Glutamatergic neuron (in vitro differentiated cells): ENCODE measurements at places on chromosomes 12 and 14. TPM values are rescaled to one million over a fixed set of nuclear protein-coding genes. Genes with fewer than 3 reads are reported as not detected.

DNA sequence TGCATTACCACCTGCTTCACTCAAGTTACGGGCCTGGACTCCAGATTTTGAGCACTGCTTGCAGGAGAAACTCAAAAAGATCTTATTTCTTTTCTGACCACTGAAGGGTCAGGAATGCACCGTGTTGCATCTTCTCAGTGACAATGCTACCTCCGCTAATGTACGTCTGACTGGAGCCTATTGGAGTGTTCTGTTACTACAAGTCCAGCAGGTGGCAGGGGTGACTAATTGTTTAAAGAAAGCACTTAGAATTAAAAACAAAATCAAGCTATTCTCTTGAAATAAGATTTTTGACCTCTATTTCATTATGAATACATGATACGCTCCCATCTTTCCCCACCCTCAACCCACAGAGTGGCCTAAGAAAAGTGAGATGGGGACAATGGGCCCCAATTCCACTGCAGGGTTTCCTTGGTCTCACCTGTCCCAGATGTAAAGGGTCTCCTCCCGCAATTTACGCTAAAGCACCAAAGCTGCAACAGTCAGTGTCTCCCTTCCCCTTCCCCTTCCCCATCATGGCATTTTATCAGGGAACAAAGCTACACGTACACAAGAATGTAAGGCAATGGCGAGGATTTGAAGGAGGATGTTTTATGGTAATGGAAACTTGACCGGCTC is 2.2 kb downstream of the TBPL2 start:
- DNase-seq = no peak
- no peak overlapping the region for H3K27ac ChIP-seq
- no peaks in the 10 kb centered on the region for H3K27me3 ChIP-seq
- H3K36me3 ChIP-seq = no peaks in the 10 kb centered on the region

SYT10 gene
- not detected for total RNA-seq

WNT1 gene
- total RNA-seq = not detected

DNA sequence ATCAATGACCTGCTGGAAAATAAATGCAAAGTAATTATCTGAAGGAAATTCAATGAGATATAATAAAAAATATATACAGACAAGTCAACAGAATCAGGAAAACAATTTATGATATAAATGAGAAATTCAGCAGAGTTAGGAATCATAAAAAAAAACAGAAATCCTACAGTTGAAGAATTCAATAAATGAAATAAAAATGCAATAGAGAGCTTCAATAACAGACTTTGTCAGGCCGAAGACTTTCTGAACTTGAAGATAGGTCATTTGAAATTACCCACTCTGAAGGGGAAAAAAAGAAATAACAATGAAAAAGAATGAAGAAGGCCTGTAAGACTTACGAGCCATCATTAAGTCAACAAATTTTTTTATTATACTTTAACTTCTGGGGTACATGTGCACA is 15.5 kb upstream of the GARIN2 start:
- H3K36me3 ChIP-seq = peaks cover 23% of the 10 kb centered on the region
- no peak overlapping the region for H3K27ac ChIP-seq
- H3K4me1 ChIP-seq = no peaks in the 10 kb centered on the region

GRCh38 chr12:38102197-38102596 is 214.4 kb upstream of the ALG10B start:
- H3K27me3 ChIP-seq = peaks cover 5% of the 10 kb centered on the region
- no peaks in the 10 kb centered on the region for H3K4me1 ChIP-seq
- H3K36me3 ChIP-seq = peaks cover 4% of the 10 kb centered on the region
- no peak overlapping the region for H3K4me3 ChIP-seq
- H3K27ac ChIP-seq = no peak overlapping the region

REP15 gene
- 1.6 TPM for total RNA-seq

DNA sequence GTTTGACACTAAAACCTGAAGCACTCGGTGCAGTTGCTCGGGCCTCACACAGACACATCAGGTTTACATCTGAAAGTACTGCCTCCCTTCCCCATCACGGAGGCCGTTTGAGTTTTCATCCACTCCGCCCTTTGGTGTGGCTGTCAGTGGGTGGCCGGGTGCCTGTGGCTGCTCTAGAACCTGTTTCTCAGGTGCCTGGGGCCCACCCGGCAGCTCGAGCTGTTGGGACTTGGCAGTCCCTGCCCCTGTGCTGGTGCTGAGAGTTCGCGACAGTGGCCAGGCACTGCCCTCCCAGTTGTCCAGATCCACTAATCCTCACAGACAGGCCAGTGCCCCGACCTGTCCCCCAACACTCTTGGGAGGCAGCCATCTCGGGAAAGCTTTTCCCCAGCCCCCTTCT is 22.4 kb downstream of the XRCC3 start:
- H3K27ac ChIP-seq = no peak overlapping the region
- no peak for DNase-seq
- no peak overlapping the region for H3K4me3 ChIP-seq
- H3K27me3 ChIP-seq = peaks cover 27% of the 10 kb centered on the region
- H3K36me3 ChIP-seq = no peaks in the 10 kb centered on the region
- H3K4me1 ChIP-seq = peaks cover 38% of the 10 kb centered on the region
